ENCODE measurements at places on chromosomes 6 and 20.

DNA sequence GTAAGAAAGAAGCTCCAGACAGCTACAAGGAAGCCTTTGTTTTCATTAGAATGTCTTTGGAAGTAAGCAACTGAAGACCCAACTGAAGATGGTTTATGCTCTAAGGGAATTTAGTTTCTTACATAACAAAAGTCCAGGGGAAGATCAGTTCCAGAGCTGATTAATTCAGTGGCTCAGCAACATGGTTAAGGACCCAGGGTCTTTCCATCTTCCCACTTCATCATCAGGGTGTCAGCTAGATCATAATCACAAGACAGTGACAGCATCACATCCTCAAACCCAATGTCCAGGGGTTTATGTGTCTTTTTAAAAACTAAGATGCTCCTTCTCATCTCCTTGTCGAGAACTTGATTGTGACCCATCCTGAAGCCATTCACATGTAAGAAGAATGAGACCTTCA, 119.7 kb upstream of the PRDM1 start:
- no peak for DNase-seq

- no peak for DNase-seq
Observed at GRCh38 chr6:3850451-3851203, 1.5 kb downstream of the FAM50B start.

DNA sequence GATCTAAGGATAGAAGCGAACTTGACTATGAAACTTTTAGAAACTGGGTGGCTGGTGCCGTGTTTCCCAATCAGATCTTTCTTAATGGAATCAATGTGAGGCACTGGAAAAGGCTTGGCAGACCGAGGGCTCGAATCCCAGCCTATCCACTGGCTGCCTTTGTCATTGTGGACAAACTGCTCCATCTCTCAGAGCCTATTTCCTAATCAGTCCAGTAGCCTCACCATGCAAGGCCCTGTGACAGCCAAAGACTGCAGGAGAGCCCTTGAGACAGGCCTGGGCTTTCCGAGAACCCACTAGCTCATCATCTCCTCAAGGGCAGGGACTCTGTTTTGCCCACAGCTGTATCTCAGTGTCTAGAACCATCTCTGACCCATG, 43.4 kb downstream of the SPDEF start:
- no peak for DNase-seq

DNA sequence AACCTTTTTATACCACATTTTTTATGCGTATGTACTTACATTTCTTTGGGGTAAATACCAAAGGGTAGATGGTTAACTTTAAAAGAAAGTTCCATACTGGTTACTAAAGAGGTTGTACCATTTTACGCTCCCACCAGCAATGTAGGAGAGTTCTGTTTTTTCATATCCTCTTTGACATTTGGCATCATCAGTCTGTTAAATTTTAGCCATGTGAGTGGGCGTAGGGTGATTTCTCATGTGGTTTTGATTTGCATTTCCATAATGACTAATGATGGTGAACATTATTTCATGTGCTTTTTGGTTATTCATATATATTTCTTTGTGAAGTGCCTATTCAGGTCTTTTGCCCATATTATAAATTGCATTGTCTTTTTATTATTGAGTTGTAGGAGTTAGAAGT, 194.2 kb downstream of the PRL start:
- no peak for DNase-seq

DNA sequence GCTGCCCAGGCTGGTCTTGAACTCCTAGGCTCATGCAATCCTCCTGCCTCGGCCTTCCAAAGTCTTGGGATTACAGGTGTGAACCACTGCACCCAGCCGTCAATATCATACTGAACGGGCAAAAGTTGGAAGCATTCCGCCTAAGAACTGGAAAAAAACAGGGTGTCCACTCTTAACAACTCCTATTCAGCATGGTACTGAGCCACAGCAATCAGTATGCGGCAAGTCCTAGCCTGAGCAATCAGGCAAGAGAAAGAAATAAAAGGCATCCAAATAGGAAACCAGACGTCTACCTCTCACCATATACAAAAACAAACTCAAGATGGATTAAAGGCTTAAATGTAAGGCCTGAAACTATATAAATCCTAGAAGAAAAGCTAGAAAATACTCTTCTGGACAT, 83.1 kb downstream of the FKBP5 start:
- DNase-seq, result no peak

DNA sequence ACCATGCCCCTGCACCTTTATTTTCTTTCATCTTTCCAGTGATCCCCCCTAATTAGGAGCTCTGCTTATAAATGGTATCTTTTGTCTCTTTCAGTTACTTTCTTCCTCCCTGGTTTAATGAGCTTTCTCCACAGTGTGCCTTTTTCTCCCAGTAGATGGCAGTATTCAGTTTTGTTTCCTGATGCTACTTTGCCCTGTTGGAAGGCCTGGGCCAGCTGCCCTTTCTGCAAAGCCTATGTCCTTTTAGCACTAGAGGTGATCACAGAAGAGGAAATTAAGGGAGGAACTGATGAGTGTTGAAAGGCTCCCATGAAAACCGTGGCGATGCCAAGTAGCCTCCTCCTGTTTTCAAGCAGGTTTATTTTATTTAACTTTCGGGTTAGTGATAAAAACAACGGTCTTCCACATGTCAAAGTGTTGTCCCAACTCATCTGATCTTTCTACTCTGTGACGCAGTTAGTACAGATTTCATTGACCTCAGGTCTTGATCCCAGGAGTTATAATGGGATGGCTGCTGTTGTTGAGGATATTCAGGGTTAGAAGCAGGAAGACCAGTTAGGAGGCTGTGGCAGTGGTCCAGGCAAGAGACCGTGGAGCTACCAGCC, 184.2 kb upstream of the BMP2 start:
- DNase-seq, result peak; percentile 63

DNA sequence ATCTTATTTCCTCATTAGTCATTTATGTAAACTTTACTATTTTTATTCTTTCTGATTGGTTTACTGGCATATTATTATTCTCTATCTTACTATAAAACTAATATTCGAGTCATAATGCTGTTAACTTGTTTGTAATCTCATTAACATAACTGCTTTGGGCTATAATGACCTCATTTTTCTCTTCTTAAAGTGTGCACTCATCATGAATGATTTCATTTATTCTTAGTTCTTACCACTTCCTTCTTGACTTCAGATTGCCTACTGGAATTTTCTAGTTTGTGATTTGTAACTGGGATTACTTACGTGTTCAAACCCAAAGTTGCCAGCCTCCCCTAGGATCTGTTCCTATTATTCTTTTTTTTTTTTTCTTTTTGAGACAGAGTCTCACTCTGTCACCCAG, 91.8 kb upstream of the TNFAIP3 start:
- DNase-seq, result no peak

DNA sequence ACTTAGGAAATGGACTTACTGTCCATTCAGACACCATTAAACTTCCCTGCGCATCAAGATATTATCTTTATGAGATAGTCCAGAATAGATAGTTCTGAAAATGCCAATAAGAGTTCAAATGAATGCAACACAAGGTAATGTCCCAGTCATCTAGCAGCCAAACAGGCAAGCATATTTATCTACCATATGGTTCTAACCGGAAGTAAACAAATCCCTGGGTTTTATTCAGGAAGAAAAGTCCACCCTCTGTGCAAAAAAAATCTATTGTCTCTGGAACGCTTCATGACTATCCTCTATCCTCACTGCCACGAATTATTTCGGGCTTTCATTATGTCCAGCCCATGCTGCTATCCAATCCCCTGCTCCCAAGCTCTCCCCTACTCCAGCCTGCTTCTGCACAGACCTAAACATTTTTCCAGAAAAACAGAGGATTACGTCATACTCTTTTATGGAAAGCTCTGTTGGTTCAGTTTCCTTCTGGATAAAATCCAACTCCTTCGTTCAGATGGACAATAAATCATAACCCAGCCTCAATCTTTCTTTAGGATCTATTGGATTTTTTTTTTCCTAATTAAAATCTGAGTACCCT, 11.4 kb downstream of the PPIL6 start:
- DNase-seq, result no peak

DNA sequence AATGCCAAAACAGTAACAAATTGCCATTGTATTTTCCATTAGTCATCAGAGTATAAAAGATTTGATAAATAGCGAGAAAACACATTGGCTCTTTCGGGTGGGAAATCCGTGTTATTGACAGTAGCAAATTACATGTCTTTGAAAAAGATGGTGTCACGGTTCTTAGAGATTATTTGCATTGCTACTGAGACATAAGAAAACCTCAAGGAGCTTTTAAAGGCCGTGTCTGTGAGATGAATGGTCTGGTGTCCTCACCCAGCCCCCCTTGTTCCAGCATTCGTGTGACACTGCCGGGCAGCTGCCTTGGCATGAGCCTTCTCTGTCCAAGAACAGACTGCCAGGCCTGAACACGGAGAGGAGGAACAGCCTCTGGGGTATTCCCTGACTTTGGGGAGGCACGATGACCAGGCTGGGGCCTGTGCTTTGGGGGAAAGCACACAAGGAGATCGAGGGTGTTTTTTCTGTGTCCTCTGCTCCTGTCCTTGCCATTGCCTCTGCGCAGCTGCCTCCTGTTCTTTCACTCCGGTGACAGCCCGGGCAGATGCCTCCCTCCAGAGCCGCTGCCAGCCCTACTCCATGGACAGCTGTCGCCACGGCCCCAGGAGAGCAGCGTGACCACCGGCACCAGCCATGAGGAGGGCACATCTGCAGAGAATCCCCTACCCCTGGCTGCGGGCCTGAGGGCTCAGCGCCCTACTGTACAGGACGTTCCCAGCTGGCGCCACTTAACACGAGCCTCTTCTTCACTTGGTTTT, 167.7 kb upstream of the CDYL start:
- DNase-seq, result no peak

GRCh38 chr6:166045173-166045859, 122.3 kb downstream of the TBXT start:
- DNase-seq, result no peak

DNA sequence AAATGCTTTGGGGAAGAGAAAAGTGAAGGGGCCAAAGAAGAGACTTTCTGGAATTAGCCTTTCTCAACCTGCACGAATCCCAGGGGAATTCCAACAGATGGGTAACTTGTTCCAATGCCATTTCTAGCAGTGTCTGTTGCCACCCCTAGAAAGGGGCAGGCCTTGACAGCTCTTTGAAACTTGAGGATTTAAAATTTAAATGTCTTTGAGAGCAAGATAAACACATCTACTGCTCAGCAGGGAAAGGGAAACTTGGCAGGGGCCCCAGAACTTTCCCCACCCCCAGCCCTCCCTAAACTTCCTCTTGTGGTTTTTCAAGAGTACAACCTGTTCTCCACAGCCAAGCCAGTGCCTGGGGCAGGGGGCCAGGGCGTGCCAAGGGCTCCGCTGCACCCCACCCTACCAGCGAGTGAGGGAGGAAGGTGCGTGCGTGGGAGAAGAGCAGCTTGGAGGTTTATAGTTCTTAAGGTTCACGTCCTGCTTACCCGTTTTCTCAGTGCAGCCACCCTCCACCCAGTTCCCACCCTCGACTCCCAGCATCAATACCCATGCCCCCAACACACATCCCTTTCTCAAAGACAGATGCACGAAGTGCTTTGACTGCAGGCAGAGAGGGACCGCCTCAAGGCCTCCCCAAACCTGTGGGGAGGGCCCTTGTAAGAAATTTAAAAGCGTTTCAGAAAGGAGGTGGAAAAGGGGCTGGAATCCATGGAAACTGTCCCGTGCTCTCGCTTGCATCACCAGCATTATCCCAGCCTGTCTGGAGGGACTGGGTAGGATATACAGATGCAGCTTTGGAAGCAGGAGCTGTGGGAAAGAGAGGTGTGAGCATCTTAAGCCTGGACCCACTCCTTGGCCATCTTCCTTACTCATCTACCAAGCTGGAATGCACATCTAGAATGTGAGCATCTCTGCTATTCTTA, 4.5 kb upstream of the TAF8 start:
- DNase-seq, result peak; percentile 76

DNA sequence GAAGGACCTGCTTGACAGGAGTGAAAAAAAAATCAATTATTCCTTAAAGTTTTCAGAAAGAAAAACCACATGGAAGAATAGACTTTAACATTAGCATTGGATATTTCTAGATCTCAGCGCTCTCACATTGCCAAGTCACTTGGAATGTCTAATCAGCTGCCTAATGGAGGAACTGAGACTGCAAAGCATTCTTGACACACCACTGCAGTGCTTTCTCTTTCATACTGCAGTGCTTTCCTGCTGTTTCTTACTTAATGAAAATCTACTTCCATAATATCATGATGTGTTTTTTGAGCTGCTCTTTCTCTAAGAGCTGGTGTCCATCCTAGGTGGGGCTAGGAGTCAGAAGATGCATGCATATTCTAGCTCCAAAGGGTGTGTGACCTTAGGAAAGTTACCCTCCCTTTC, 20.4 kb upstream of the MCM3 start:
- no peak for DNase-seq

DNA sequence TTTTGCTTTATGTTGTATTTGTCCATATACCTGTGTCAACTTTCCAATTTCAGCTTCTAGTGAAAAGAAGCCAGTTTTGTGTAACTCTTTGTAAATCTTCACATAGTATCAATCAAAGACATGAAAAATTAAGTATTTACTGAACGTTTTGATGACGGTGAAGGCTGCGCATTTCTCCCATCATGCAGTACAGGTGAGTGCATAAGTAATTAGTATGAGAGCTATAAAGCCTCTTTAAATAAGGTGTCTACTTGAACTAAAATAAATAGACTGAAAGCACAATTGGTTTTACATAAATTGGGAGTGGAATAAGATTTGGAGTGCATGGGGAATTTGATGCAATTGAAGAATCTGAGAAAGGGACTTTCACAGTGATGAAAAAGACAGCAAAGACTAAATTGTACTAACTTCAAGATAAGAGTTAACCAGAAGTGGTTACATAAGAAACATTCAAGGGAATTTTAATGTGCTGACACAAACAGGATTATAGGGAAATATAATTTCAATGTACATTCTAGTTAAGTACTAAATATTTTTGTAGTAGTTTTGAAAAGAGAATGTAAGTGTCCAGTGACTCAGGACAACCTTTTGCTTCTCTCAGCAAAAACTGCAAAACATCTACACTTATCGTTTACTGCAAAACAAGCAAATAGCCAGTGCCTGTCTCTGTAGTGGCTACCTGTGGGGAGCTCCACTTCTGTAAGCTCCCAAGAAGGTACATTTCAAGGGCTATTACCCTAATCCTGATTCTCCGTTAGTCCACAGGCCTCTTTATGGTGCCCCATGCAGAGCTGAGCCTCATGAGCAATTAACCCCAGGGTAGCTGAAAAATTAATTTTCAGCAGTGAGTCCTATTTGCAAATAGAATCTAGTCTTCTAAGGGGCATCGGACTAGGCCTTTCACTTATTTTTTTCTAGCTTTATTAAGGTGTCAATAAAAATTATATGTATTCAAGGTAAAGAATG, 13.0 kb downstream of the TENT5A start:
- no peak for DNase-seq

Measured in urothelium cell line (cell line).